Posterior vena cava (tissue), 2 donors: ENCODE measurements at places on chromosomes 6 and 20. TPM values are rescaled to one million over a fixed set of nuclear protein-coding genes. Genes with fewer than 3 reads are reported as not detected.

Gene BRD2
- total RNA-seq = 129 TPM

Gene SLC35D3
- not detected for total RNA-seq

Gene HLA-DRB5
- total RNA-seq = 61.3 TPM

GRCh38 chr20:49477200-49477599, 5.3 kb downstream of the KCNB1 start:
- DNase-seq = no peak

- DNase-seq = no peak
These were observed 931.1 kb downstream of the C6orf118 start for GRCh38 chr6:164378330-164378729.

DNA sequence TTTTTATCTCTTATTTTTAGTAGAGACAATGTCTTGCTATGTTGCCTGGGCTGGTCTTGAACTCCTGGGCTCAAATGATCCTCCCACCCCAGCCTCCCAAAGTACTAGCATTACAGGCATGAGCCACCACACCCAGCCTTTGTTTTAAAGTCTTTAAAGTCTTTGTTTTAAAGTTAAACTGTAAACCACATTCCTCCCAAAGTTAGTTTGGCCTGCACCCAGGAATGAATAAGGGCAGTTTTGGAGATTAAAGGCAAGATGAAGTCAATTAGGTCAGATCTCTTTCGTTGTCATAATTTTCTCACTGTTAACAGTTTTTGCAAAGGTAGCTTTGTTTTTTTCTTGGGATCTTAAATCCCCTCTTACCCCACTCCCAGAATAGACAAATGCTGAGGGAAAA, 63.8 kb downstream of the UBR2 start:
- DNase-seq = no peak

DNA sequence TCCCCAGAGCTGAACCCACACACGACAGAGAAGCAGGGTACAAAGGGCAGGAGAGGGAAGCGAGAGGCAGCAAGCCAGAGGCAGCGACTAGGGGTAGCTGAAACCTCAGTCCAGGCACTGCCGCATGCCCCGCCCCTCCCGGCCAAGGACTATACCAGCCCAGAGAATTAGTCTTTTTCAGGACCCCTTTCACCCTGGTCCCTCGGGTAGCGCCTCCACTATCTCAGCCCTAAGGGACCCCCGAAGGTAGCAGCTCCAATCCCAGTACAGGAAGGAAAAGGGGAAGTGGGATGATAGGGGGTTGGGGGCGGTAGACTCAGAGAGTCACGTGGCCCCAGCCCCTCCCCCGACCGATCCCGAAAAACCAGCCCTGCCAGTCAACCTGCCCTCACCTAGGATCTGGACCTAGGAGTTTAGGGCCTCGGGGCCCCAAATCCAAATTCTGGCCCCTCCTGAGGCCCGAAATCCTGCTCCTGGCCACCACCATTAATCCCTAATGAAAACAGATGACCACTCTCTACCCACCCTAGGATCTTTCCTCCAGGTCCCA, 1.3 kb downstream of the RGL2 start:
- DNase-seq = peak; percentile 81

DNA sequence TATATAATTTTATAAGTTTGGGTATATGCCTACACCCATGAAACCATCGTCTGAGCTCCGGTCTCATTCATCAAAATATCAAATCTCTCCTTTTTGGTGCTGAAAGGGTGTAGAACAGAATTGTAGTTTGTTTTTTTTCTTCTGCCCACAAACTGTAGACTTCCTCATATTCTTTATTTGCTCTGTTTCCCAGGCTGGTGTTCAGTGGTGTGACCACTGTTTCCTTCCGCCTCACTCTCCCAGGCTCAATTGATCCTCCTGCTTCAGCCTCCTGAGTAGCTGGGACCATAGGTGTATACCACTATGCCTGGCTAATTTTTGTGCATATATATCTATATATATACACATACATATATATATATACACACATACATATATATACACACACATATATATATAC, 139.6 kb upstream of the HCRTR2 start:
- DNase-seq = no peak

DNA sequence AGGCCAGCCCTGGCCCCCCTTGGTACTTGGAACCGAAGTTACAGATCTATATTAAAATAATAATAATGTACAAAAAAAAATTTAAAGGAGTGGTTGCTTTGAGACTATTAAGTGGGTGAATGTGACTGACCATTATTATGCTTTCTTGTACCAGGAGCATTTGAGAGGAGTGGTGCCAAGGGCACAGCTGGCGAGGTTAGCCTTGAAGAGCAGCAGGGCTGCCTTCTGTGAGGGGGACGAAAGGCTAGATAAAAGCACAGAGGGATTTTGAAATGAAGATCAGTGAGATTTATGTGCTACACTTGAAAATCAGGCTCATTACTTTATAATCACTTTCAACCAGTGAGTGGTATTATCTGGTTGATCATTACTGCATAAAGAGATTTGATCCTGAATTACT, 48.6 kb downstream of the FIG4 start:
- no peak for DNase-seq

GRCh38 chr20:62481425-62482145, 5.8 kb upstream of the GATA5 start:
- no peak for DNase-seq
